Left lung (tissue), 14 donors: ENCODE measurements at places on chromosomes 2 and 18. TPM values are rescaled to one million over a fixed set of nuclear protein-coding genes. Genes with fewer than 3 reads are reported as not detected.

DSC1 gene
- polyA plus RNA-seq, result not detected

GRCh38 chr2:133345638-133346037 lies 222.6 kb downstream of the NCKAP5 start:
- DNase-seq, result no peak
- no peaks in the 10 kb centered on the region for H3K27me3 ChIP-seq
- H3K36me3 ChIP-seq, result no peaks in the 10 kb centered on the region
- H3K4me1 ChIP-seq, result no peaks in the 10 kb centered on the region

- H3K4me3 ChIP-seq, result no peak overlapping the region
- DNase-seq, result no peak
- peaks cover 6% of the 10 kb centered on the region for H3K4me1 ChIP-seq
- no peaks in the 10 kb centered on the region for H3K27me3 ChIP-seq
- no peak overlapping the region for H3K27ac ChIP-seq
Measured at GRCh38 chr2:27060323-27060722, 8.9 kb downstream of the AGBL5 start.

HOXD10 gene
- polyA plus RNA-seq, result 0.36 TPM

- H3K4me3 ChIP-seq, result no peak overlapping the region
- peak overlapping the region; percentile 55 for H3K27ac ChIP-seq
- H3K36me3 ChIP-seq, result no peaks in the 10 kb centered on the region
- no peaks in the 10 kb centered on the region for H3K4me1 ChIP-seq
- H3K27me3 ChIP-seq, result no peaks in the 10 kb centered on the region
Measured at GRCh38 chr2:68390114-68390513, 25.0 kb downstream of the PLEK start.

DNA sequence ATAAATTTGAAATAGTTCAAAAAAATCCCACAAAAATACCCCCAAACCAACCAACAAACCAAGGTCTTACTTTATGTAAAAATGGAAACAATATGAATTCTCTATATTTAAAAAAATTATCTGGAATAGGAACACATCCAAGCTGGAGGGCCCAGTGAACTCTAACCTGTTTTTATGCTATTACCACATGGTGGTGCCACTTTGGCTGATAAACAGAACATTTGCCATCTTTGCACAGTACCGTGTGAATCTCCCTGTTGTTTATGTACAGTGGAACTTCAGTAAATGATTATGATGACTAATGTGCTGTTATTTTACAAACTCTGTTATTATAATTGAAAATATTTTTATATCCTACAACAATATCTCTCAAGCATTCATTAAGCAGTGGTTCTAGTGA lies 145.3 kb upstream of the SMAD7 start:
- no peaks in the 10 kb centered on the region for H3K27me3 ChIP-seq
- H3K36me3 ChIP-seq, result no peaks in the 10 kb centered on the region
- no peak overlapping the region for H3K4me3 ChIP-seq
- H3K27ac ChIP-seq, result no peak overlapping the region
- DNase-seq, result no peak

- H3K4me3 ChIP-seq, result no peak overlapping the region
- no peak for DNase-seq
- no peaks in the 10 kb centered on the region for H3K36me3 ChIP-seq
- peaks cover 24% of the 10 kb centered on the region for H3K27me3 ChIP-seq
- H3K27ac ChIP-seq, result no peak overlapping the region
Measured at GRCh38 chr18:78793313-78794070, 186.1 kb upstream of the SALL3 start.

DNA sequence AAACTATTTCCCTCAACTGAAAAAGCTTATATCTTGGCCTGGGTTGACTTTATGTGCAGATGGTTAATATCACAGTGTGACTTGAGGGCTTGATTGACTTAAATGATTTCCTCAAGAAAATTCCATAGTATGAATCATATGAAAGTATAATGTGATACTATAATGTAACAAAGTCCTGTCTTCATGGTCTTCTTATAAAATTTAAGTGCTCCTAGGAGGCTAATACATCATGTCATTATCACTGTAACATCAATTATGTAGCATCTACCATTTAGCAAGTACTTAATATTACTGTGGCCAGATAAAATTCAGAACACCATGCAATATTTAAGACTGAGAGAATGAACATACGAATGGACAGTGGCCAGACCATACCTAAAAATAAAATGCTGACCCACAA lies 276.1 kb downstream of the RIT2 start:
- H3K4me1 ChIP-seq, result no peaks in the 10 kb centered on the region
- no peak for DNase-seq
- H3K4me3 ChIP-seq, result no peak overlapping the region
- no peaks in the 10 kb centered on the region for H3K36me3 ChIP-seq

RMDN2 gene
- polyA plus RNA-seq, result 14.2 TPM

DNA sequence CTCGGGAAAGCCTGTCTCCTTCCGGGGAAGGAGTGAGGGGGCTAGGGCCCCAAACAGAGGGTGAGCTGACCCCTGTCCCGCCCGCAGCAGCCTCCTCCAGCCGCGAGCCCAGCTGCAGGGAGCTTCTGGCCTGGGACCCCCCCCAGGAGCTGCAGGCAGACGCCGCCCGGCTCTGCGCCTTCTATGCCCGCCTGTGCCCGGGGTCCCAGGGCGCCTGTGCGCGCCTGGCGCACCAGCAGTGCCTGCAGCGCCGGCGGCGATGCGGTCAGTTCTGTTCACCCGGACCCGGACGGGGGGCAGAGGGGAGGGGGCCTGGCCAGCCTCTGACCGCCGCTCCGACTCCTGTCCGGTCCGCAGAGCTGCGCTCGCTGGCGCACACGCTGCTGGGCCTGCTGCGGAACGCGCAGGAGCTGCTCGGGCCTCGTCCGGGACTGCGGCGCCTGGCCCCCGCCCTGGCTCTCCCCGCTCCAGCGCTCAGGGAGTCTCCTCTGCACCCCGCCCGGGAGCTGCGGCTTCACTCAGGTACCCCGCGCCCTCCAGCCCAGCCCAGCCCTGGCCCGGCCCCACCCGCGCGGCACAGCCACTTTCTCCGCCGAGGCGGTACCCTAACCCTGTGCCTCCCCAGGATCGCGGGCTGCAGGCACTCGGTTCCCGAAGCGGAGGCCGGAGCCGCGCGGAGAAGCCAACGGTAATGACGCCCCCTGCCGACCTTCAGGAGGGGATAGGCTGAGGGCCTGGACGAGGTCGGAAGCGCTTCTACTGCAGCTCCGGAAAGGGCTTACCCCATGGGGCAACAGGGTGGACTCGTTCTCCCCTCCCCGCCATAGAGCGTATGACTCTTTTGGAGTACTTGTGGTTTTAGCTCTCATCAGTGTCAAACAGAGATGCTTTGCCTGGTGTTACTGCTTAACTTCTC lies 2.0 kb upstream of the CHRND start:
- H3K27me3 ChIP-seq, result peaks cover 95% of the 10 kb centered on the region
- no peak for DNase-seq
- H3K4me1 ChIP-seq, result peaks cover 12% of the 10 kb centered on the region
- no peak overlapping the region for H3K27ac ChIP-seq

DNA sequence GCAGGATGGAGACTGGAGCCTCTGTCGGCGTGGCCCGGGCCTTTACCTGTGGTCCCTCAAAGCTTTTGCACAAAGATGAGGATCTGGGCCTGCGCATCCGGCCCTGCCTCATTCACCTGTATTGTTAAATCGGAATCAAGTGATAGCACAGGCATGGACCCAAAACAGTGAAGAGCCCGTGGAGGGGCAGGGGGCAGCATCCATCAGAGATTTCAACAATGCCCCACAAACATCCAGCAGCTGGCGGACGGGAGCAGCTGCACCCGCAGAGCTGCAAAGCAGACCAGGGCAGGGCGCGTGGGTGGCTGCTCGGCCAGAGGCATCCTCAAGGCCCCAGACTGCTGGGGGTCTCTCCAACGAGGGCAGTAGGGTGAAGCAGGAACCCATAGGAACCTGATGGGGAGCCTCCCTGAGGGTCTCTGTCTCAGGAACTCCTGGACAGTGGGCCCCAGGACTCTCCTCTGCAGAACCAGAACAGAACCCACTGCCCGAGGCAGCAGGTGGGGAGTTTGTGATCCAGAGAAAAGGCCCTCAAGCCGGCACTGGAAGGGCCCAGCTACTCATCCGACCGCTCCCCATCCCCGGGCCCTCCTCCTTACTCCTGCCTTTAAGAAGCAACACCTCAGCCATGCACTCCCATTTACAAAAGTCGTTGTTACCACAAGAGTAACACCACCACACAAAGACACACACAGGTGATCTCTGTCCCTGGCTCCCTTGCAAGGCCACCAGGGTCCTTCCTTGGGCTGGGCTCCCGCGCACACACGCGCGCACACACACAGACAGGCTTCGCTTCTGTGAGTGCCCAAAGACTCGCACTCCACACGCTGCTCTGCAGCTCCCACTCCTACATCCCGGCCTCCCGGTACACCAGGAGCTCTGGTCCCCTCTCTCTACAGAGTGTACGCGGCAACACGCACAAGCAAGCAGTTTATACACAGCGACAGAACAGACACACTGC lies 28.8 kb downstream of the HDAC4 start:
- H3K4me3 ChIP-seq, result no peak overlapping the region
- no peaks in the 10 kb centered on the region for H3K27me3 ChIP-seq
- H3K27ac ChIP-seq, result no peak overlapping the region
- DNase-seq, result no peak
- H3K4me1 ChIP-seq, result no peaks in the 10 kb centered on the region
- peaks cover 20% of the 10 kb centered on the region for H3K36me3 ChIP-seq

DNA sequence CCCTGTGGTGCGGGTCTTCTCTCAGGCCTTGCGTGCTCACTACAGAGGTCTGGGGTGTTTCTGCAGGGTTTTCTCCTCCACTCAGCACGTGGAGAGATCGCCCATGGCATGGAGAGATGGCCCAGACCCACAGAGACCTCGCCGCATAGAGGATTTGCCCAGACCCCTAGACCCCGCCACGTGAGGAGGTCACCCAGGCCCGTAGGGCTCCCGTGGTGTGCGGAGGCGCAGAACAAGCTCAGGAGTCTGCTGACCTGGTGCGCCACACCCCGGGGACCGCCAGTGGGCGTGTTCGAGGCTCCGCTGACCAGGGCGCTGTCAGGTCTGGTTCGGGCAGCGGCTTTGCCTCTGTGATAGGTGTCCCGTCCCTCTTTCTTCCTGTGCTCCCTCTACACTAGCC lies 64.5 kb downstream of the ADI1 start:
- H3K27ac ChIP-seq, result no peak overlapping the region
- H3K4me3 ChIP-seq, result no peak overlapping the region
- no peak for DNase-seq
- H3K36me3 ChIP-seq, result no peaks in the 10 kb centered on the region
- no peaks in the 10 kb centered on the region for H3K27me3 ChIP-seq

DNA sequence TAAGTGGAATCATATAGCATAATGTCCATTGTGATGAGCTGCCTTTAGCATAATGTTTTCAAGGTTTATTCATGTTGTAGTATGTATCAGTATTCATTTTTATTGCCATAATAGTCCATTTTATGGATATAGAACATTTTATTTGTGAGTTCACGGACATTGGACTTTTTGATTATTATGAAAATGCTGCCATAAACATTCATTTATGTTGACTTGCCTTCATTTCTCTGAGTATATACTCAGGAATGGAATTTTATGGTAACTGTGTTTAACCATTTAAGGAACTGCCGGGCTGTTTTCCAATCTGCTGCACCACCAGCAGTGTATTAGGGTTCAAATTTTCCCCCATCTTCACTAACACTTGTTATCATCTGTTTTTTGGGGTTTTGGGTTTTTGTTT lies 12.2 kb downstream of the CREB1 start:
- no peak for DNase-seq
- H3K36me3 ChIP-seq, result peaks cover 5% of the 10 kb centered on the region
- H3K27ac ChIP-seq, result no peak overlapping the region
- H3K4me3 ChIP-seq, result no peak overlapping the region
